ENCODE measurements at places on chromosomes 7 and 10.
A peak's percentile ranks its signal among the peaks of the same experiment; 100 is the strongest.

- no peak for DNase-seq
These were observed 156.5 kb upstream of the NPS start for GRCh38 chr10:127392351-127393235.

- DNase-seq: peak; percentile 34
These were observed 4.7 kb upstream of the NRBF2 start for GRCh38 chr10:63128443-63128842.

DNA sequence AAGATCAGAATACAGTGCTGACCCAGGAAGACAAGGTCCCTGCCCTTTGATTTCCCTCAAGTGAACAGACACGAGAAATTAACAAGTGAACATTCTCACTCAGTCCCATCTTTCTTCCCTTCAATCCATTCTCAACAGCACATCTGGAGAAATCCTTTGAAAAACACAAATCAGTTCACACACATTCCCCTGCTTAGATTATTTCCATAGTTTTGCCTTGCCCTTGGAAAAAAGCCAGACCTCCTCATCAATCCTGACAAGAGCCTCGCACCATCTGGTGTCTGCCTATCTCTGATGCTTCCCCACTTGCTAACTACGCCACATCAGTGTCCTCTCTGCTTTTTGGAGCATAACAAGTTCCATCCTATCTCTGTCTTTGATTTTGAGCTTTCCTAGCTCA lies 94.4 kb upstream of the KIAA1217 start:
- DNase-seq: no peak

- no peak for DNase-seq
These were observed 16.1 kb downstream of the PAPOLB start for GRCh38 chr7:4845740-4846142.
